ENCODE measurements at places on chromosomes 5 and 9. TPM values are rescaled to one million over a fixed set of nuclear protein-coding genes. Genes with fewer than 3 reads are reported as not detected.

DNA sequence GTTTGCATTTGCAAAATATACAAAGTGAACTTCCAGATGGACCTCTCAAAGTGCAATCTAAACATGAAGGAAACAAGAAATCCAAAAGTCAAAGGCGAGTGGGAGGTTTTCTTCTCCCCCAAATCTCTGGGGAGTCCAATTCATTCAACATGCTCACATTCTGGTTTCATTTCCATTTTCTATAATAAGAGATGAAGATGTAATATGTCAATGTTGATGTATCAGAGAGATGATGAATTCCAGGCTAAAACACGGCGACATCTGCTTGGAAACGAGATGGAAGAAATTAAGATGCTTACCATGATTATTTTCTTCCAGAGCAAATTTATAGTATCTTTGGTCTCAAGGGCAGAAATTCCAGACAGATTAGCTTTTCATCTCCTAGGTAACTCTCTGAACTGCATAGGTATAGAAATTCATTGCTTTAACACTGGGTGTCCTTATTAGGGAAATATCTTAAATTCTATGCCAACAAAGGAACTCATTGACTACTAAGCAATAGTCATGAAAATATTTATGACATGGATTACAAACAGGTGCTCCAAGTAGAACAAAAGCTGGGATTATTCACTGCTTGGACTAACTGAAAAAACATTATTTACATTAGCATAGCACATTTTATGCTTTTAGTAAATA, 287.9 kb downstream of the SEC61B start:
- H3K4me3 ChIP-seq: no peak overlapping the region
- H3K27me3 ChIP-seq: no peaks in the 10 kb centered on the region
- DNase-seq: no peak

DNA sequence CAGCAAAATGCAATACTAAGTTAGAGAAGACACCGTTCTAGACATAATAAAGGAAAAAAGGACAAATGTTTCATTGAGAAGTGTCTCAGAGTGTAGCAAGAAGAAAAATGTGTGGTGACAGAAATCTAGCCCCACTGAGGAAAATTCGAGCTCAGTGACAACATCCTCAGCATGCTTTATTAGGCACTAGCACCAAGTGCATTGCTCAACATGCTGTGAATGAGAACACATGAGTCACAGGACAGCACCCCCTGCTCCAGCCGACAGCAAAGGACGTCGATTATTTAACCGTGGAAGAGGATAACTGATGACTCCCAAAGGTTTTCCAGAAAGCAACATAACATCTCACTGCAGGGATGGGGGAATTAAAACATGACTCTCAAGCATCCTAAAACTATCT, 182.7 kb downstream of the GNAQ start:
- DNase-seq: no peak
- no peaks in the 10 kb centered on the region for H3K36me3 ChIP-seq
- peaks cover 11% of the 10 kb centered on the region for H3K4me1 ChIP-seq
- no peaks in the 10 kb centered on the region for H3K27me3 ChIP-seq

- no peak overlapping the region for H3K27ac ChIP-seq
- no peak overlapping the region for H3K4me3 ChIP-seq
- H3K27me3 ChIP-seq: no peaks in the 10 kb centered on the region
- DNase-seq: no peak
- H3K4me1 ChIP-seq: no peaks in the 10 kb centered on the region
- H3K36me3 ChIP-seq: no peaks in the 10 kb centered on the region
Observed at GRCh38 chr5:2563046-2563445, 188.4 kb downstream of the IRX2 start.

- H3K4me1 ChIP-seq: no peaks in the 10 kb centered on the region
- H3K36me3 ChIP-seq: peaks cover 2% of the 10 kb centered on the region
- H3K4me3 ChIP-seq: no peak overlapping the region
- no peak overlapping the region for H3K27ac ChIP-seq
- DNase-seq: no peak
Observed at GRCh38 chr9:116377179-116377798, 223.7 kb downstream of the PAPPA start.

DNA sequence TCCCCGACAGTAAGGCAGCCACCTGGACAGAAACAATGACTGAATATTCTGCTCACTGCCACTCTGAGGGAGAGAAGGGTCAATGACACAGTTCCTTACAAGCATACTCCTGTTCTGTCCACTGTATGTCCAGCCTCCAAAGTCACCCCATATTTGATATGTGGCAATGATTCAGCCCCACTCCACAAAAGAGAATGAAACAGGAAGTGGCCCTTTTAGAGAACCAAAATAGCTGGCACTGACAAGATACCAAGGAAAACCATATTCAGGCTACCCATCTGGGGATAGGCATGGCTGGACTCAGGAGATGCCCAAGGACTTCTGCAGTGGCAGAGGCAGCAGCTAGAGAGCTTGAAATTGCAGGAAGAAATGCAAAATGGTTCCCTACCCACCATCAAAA, 12.8 kb upstream of the GFRA3 start:
- H3K36me3 ChIP-seq: peaks cover 18% of the 10 kb centered on the region
- no peak overlapping the region for H3K27ac ChIP-seq
- no peaks in the 10 kb centered on the region for H3K27me3 ChIP-seq
- H3K4me1 ChIP-seq: no peaks in the 10 kb centered on the region

DNA sequence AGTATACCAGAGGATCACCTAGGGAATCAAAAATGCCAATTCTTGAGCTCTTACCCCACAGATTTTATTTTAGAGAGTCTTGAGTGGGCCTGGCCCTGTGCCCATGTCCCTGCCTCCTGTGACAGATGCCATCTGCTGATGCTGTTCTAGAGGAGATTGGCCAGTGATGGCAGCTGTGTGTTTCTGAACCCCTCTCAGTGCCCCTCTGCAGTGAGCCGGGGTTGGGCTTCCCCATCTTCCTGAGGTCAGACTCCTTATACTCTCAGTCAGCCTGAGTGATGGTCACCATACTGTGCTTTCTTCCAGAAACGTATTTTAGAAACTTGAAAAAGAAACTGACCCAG, 6.1 kb downstream of the PTCD2 start:
- no peak overlapping the region for H3K4me3 ChIP-seq
- H3K27me3 ChIP-seq: no peaks in the 10 kb centered on the region
- H3K27ac ChIP-seq: no peak overlapping the region
- no peak for DNase-seq
- H3K4me1 ChIP-seq: no peaks in the 10 kb centered on the region
- peaks cover 42% of the 10 kb centered on the region for H3K36me3 ChIP-seq

DNA sequence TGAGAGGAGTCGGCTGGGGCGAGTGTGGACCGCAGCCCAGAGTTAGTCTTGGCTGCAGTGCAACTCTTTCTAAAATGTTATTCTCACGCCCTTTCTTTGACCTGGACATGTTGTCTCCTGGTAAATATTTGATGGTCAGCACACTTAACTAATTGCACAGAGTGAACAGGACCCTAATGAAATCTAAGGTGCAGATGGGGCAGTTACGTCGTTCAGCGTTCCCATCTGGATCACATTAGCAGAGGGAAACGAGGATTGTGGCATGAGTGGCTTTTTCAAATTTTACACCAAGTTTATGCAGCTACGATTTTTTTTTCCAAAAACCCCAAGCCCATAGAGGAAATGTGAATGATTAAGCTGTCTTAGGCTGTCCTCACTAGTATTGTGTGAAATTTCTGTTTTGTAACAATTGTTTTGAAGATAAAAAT, 483 bp downstream of the C9orf85 start:
- peak overlapping the region; percentile 72 for H3K4me3 ChIP-seq
- no peaks in the 10 kb centered on the region for H3K27me3 ChIP-seq
- H3K27ac ChIP-seq: peak overlapping the region; percentile 85
- H3K4me1 ChIP-seq: peaks cover 6% of the 10 kb centered on the region

DNA sequence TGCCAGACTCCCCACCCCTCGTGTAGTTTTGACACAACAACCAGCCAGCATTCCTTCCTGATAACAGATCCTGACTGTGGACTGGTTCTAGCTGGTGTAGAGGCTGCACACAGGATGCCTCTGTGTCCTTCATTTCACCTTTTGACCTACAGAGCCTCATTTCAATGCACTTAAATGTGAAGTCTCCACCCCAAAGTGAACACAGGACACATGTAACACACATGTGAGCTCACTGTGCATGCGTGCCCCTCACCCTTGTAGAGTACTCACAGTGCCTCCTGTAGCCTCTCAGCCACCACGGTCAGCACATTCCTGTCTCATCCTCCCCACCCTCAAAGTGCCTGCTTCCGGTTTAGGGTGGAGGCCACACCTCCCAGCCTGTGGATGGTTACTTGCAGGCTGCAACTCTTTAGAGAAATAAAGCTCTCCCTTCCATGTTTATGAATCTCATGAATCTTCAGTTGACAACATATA, 11.6 kb upstream of the NKD2 start:
- peak overlapping the region; percentile 51 for H3K27ac ChIP-seq
- no peaks in the 10 kb centered on the region for H3K27me3 ChIP-seq
- peak; percentile 87 for DNase-seq
- no peak overlapping the region for H3K4me3 ChIP-seq

GRCh38 chr9:137112564-137113384, 1.8 kb downstream of the DPP7 start:
- H3K27ac ChIP-seq: no peak overlapping the region
- H3K4me3 ChIP-seq: no peak overlapping the region
- H3K27me3 ChIP-seq: peaks cover 28% of the 10 kb centered on the region
- peaks cover 20% of the 10 kb centered on the region for H3K4me1 ChIP-seq
- peaks cover 28% of the 10 kb centered on the region for H3K36me3 ChIP-seq

GRCh38 chr5:143521141-143521540, 117.7 kb upstream of the NR3C1 start:
- H3K4me1 ChIP-seq: no peaks in the 10 kb centered on the region
- no peaks in the 10 kb centered on the region for H3K36me3 ChIP-seq

ADAMTS6 gene
- polyA plus RNA-seq: 2.3 TPM

PITX1 gene
- 19.6 TPM for polyA plus RNA-seq

PRDM9 gene
- not detected for polyA plus RNA-seq

LPAR1 gene
- 22.4 TPM for polyA plus RNA-seq

GPX8 gene
- polyA plus RNA-seq: 19.7 TPM

SPOCK1 gene
- polyA plus RNA-seq: 6.3 TPM
